Astrocyte of the spinal cord (primary cell): ENCODE measurements at places on chromosomes 1 and 21.

- peak; percentile 47 for DNase-seq
Measured at GRCh38 chr1:59290193-59290949, 6.5 kb upstream of the FGGY start.

DNA sequence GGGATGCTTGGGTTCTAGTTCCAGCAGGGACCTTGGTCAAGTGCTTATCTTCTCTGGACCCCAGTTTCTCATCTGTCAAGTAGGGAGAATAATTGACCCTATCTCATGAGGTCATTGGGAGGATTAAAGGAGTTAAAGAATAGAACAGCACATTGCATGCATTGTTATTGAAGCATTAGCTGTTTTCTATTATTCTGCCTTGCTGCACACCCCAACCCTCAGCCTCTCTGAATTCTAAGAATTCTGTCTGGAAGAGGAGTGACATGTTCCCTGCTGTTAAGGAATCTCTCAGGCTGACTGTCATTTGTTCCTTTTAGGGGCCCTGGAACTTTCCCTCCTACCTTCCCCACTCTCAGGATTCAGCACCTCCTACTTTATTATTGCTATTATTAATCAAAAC, 73.9 kb downstream of the NENF start:
- DNase-seq = no peak

GRCh38 chr21:17786071-17786850, 32.9 kb downstream of the C21orf91 start:
- DNase-seq = no peak

- no peak for DNase-seq
Measured at GRCh38 chr1:185532856-185533255, 201.3 kb upstream of the HMCN1 start.

DNA sequence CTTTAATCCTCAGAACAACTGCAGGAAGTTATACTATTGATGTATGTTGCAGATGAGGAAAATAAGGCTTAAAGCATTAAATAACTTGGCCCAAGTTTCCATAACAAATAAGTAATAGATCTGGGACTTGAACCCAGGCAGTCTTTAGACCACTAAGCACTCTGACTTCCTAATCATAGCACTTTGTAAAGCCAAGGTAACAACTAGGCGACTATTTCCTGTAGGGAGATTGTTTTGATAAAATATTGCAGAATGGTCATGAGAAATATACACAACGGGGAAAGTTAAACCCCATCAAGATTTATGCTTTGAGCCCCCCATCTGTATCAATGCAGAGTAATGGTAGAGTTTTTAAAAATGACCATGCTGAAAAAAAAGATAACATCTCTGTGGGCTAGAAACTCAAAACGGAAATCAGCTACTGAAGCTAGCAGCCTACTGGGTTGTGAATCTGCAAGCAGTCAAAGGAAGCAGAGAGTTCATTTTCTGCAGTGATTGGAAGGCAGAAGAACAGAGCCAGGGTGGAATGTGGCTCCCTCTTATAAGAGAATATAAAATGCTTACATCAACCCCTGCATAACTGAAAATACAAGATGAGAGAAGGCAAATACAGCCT, 111.2 kb upstream of the OLIG2 start:
- DNase-seq = no peak

- DNase-seq = peak; percentile 7
Measured at GRCh38 chr1:224996266-224996665, 66.8 kb downstream of the DNAH14 start.

GRCh38 chr1:105122041-105122440, 1372.3 kb downstream of the AMY1C start:
- no peak for DNase-seq

GRCh38 chr1:41103766-41104165, 82.2 kb upstream of the SLFNL1 start:
- DNase-seq = no peak

- DNase-seq = no peak
Measured at GRCh38 chr1:166237675-166238074, 70.9 kb upstream of the FAM78B start.

- no peak for DNase-seq
Measured at GRCh38 chr1:6002714-6003501, 10.7 kb upstream of the NPHP4 start.

DNA sequence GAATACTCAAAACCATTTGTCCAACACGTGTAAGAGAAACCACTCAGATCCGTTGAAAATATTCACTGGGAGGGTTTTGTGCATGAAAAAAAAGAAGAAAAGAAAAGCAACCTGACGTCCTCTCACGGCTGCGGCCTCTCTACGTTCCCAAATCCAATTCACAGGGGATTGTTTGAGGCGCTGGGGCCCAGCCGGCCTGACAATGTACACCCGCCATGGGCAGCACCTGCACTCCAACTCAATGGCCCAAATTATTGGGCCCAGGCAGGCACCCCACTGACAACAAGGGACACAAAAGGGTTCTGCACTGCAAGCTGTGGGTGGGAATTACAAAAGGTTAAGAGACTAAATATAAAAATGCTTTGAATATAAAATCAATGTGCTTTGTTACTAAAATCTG, 41.5 kb downstream of the MORN1 start:
- no peak for DNase-seq

GRCh38 chr1:158177700-158178450, 2.8 kb upstream of the CD1D start:
- DNase-seq = peak; percentile 46

GRCh38 chr1:66244429-66244828, 289.5 kb upstream of the SGIP1 start:
- no peak for DNase-seq

- no peak for DNase-seq
Measured at GRCh38 chr1:151513626-151514121, 2.5 kb downstream of the CGN start.

DNA sequence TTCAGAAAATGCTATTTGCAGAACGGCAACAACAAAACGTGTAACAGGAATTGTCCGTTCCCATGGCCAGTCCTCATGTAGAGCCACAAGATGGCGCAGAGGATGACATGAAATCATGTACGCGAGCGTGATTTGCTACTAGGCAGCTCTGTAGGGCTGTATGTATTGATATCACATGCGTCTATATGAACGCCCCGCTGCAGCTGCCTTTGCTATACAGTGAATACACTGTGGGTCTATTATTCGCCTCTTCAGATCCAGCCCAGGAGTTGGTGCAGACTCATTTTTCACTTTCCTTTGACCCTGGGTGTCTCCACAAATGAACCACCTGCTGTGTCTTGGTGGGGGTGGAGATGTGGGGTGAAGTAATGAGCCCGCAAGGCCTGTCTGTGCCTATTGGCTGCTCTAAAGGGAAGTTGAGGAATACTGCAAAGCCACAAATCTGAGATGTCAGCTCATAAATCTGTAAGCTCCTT, 361.5 kb downstream of the KIF26B start:
- peak; percentile 29 for DNase-seq
